Type B pancreatic cell (in vitro differentiated cells): ENCODE measurements at places on chromosomes 2 and 18.

- H3K36me3 ChIP-seq: peaks cover 17% of the 10 kb centered on the region
- H3K27ac ChIP-seq: no peak overlapping the region
- peaks cover 7% of the 10 kb centered on the region for H3K4me1 ChIP-seq
- no peaks in the 10 kb centered on the region for H3K27me3 ChIP-seq
- H3K4me3 ChIP-seq: no peak overlapping the region
- DNase-seq: no peak
These were observed 139.4 kb downstream of the NBAS start for GRCh38 chr2:15421753-15422152.

- no peak for DNase-seq
- H3K27me3 ChIP-seq: no peaks in the 10 kb centered on the region
- H3K36me3 ChIP-seq: no peaks in the 10 kb centered on the region
These were observed 40.3 kb downstream of the RRM2 start for GRCh38 chr2:10162586-10163497.

DNA sequence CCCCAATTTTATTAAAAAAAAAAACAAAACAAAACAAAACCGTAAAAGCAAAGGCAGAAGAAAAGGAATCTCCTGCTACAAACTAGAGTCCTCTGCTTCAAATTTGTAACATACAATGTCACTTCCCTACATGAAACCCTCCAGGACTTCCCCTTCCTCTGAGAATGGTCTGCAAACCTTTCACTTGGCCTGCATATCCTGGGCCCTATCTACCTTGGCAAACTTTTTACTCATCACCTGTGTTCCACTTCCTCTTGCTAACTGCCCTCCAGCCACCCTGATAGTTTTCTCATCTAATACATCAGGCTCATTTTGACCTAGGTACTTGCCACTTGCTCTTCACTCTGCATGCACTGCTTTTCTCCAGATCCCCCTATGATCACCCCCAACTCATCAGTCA lies 255.5 kb downstream of the ETAA1 start:
- no peaks in the 10 kb centered on the region for H3K36me3 ChIP-seq
- DNase-seq: no peak
- no peak overlapping the region for H3K27ac ChIP-seq
- peaks cover 5% of the 10 kb centered on the region for H3K27me3 ChIP-seq
- peaks cover 36% of the 10 kb centered on the region for H3K4me1 ChIP-seq
- H3K4me3 ChIP-seq: no peak overlapping the region

- no peak overlapping the region for H3K27ac ChIP-seq
- no peak overlapping the region for H3K4me3 ChIP-seq
- H3K4me1 ChIP-seq: no peaks in the 10 kb centered on the region
- H3K27me3 ChIP-seq: peaks cover 8% of the 10 kb centered on the region
These were observed 1530.7 kb downstream of the LRP1B start for GRCh38 chr2:140600116-140600515.

- DNase-seq: no peak
- H3K4me1 ChIP-seq: no peaks in the 10 kb centered on the region
- H3K27me3 ChIP-seq: no peaks in the 10 kb centered on the region
- H3K27ac ChIP-seq: no peak overlapping the region
- H3K4me3 ChIP-seq: no peak overlapping the region
These were observed 165.8 kb upstream of the TCF4 start for GRCh38 chr18:55753643-55754263.
